ENCODE measurements at places on chromosomes 7 and 10.

- DNase-seq = no peak
Measured at GRCh38 chr10:119007211-119007574, 22.3 kb upstream of the NANOS1 start.

- peak; percentile 4 for DNase-seq
Measured at GRCh38 chr7:129989466-129989865, 36.7 kb upstream of the UBE2H start.

GRCh38 chr10:10209167-10209566, 808.5 kb upstream of the CELF2 start:
- no peak for DNase-seq

- DNase-seq = no peak
Measured at GRCh38 chr10:85851325-85851724, 515.3 kb downstream of the GRID1 start.

GRCh38 chr10:93139059-93139655, 65.5 kb downstream of the CYP26A1 start:
- DNase-seq = no peak

DNA sequence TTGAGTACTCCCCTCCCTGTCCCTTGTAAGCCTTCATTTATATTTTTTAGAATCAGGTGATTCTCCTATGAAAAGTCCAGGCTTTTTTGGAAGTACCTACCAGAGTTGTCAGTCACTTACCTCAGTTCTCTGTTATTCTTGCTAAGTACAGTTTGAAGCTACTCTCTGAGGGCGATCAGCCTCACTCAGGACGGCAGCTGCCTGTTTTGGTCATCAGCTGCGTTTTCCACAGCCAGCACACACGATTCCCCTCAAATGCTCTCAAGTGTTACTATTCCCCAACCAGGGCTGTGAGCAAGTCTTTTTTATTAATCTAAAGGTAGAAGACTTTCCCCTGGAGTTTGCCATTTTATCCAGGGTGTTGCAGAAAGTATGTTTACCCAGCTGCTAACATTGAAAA, 328.6 kb downstream of the SUGCT start:
- DNase-seq = no peak

DNA sequence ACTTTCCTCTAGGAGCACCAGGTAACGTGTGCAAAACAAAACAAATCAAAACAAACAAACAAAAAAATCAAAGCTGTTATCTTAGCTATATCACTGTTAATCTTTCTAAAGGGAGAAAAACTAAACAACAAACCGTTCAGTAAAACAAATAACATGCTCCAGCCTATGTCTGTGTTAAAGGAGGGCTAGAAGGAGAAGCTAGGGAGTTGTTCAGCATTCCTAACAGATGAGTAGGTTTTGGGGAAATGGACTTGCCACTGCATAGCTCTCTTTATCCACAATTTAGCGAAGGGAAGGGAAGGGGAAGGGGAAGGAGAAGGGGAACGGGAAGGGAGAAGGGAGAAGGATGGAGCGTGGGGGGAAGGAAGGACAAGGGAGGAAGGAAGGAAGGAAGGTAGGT, 134.2 kb upstream of the AKR1E2 start:
- DNase-seq = no peak

DNA sequence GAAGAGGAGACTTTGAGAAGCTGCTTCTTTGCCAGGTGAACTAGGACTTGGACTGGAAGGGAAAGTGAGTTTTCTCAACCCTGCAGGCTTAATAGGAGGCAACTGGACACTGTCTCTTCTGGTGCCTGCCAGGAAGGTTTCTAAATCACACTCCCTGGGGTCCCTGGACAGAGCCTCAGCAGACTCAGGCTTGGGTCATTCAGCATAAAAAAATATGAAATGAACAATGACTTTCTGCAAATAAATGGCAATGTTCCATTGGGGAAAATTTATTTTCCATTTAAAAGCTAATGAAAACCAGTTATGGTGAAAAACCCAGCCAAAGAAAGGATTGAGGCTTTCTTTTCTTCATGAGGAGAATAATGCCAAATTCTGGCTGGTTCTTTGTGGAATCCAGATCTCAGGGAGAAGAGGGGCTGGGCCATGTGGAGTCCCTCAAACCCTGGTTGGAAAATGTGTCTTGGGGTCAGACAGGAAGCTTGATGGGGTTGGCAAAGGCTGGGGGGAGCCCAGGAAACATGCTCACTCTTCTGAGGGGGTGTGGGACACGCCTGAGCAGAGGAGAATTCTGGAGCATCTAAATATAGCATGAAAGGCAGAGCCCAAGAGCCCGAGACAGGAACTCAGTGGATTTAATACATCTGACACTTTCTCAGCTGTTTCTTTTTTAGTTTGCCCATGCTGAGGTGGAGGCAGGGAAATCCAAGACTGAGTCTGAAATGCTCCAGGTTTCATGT, 65.2 kb upstream of the EMX2 start:
- DNase-seq = no peak

GRCh38 chr7:155213955-155214740, 83.5 kb upstream of the INSIG1 start:
- no peak for DNase-seq

DNA sequence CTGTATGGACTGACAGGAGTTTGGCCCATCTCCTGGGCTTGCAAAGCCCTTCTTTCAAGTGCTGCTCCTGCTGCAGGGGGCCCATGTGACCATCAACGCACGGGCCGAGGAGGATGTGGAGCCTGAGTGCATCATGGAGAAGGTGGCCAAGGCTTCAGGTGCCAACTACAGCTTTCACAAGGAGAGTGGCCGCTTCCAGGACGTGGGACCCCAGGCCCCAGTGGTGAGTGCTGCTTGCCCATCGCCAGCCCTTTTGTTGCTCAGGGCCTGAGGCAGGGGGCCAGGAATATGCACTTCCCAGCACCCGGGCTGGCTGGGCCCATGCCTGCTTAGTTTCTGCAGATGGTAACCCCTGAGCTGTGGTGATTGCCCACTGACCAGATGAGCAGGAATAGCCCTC, 8.7 kb downstream of the PGAM2 start:
- DNase-seq = no peak

- no peak for DNase-seq
Measured at GRCh38 chr10:116857156-116857555, 7.9 kb downstream of the ENO4 start.

DNA sequence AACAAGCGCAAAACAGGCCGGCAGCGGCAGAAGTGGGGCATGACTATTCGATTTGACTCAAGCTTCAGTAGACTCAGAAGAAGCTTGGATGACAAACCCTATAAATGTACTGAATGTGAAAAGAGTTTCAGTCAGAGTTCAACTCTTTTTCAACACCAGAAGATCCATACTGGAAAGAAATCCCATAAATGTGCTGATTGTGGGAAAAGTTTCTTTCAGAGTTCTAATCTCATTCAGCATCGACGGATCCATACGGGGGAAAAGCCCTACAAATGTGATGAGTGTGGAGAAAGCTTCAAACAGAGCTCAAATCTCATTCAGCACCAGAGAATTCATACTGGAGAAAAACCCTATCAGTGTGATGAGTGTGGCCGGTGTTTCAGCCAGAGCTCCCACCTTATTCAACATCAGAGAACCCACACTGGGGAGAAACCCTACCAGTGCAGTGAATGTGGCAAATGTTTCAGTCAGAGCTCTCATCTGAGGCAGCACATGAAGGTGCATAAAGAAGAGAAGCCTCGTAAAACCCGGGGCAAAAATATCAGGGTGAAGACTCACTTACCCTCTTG, 2.8 kb downstream of the ZNF22 start:
- DNase-seq = no peak

- DNase-seq = no peak
Measured at GRCh38 chr7:78636727-78637126, 816.7 kb downstream of the MAGI2 start.

DNA sequence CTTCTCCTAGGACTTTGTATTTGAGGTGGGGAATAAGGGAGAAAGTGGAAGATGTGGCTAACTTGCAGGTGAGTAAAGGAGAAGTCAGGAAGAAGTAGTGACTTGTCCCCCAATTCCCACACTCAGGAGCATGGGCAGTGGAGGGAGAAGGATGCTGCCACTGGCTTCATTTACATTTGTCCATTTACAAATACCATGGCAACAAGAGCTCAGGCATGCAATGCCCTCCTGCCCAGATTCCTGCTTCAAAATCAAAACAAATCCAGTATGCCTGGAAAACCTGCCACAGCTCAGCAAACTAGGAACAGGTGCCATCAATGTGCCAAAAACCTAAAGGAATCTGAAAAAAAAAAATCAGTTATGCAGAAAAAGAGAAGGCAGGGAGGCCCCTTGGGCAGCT, 139.9 kb downstream of the KCNMA1 start:
- no peak for DNase-seq

DNA sequence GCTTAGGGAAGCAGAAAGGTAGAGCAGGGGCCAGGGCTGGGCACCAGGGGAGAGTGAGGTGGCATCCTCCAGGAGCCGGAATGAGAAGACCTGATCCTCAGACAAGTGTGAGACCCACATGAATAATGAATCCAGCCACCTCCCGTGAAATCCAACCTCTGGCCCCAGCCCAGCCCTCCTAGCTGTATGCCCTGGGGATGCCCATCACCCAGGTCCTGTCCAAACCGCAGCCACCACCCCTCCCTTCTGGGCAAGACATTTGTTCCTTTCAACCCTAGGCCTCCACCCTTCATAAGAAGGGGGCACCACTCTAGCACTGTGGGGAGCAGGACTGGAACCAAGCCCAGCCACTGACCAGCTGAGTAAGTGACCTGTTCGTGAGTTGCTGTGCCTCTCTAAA, 9.7 kb downstream of the PDZD7 start:
- no peak for DNase-seq

DNA sequence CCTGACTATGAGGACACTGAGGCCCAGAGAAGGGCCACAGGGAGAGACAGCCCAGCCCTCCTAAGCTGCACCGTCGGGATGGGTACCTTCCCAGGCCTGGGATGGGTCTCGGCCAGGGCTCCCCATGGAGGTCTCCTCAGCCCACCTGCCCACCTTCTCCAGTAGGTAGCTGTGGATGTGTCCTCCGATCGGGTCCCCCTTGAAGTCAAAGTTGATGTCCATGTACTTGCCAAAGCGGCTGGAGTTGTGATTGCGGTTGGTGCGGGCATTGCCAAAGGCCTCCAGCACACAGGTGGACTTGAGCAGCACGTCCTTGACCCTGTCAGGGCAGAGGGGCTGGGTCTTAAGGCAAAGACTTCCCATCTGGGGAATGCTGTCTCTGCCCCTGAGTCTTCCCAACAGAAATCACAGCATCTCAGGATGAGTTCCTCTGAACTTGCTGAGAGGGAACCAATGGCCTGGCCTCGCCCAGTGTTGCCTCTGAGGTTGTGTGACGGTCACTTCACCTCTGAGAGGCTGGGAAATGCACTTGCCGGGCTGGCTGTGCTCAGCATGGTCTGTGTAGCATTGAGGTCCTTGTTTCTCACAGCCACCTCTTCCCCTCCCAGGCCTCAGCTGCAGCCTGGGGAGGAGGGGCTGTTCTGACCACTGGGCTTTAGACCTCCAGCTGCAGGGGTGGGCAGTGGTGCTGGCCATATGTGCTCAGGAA, 3.3 kb downstream of the MYO1G start:
- DNase-seq = no peak

DNA sequence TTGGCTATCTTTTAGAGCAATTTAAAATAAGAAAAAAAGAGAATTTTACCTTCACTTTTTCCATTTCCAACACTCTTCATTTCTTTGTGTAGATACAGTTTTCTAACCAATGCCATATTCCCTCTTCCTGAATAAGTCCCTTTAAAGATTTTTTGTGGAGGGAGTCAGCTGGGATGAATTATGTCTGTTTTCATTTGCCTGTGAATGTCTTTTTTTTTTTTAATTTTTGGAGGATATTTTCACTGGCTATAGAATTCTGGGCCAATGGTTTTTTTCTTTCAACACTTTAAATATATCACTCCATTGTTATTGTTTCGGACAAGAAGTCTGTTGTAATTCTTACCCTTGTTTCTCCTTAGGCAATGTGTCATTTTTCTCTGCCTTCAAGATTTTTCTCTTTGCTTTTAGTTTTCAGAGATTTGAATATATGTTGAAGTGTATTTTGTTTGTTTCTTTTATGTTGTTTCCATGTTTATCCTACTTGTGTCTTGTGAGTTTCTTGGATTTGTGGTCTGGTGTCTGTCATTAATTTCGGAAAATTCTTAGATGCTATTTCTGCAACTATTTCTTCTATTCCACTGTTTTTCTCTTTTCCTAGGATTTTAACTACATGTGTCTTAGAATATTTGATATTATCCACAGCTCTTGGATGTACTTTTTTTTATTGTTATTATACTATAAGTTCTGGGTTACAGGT, 20.0 kb upstream of the CXCL12 start:
- DNase-seq = no peak

- no peak for DNase-seq
Measured at GRCh38 chr7:113404245-113404644, 285.9 kb upstream of the SMIM30 start.

DNA sequence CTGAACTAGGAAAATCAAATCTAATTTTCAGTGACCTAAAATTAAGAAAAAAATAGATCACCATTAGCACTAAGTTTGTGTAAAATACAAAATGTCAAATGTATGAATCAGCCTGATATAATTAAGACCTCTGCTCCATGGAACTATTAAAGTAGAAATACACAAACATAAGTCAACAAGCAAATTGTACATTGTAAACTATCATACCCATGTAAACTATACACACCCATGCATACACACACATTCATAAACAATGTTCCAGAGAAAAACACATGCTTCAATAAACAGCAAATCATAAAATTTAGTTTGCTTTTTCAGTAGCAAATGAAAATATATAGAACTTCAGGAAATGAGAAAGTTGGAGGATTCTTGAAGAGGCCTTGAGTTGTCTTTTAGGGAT, 199.7 kb upstream of the VSTM2A start:
- no peak for DNase-seq

DNA sequence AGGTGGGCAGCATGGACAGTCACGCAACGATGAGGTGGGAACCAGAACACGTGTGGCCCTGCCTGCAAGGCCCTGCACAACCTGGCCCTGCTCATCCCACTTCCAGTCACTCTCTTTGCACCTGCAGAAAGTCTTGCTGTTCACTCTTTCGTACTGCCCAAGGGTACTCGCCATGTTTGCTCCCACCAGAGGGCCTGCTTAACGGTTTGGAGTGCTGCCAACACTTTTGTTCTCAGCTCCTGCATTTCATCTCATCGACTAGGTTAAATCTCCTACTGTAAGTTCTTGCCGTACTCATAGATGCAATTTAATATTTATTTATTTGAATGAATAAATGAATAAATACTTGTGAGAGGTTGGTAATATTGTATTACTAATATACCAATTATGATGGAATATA, 315.3 kb downstream of the SDK1 start:
- no peak for DNase-seq

DNA sequence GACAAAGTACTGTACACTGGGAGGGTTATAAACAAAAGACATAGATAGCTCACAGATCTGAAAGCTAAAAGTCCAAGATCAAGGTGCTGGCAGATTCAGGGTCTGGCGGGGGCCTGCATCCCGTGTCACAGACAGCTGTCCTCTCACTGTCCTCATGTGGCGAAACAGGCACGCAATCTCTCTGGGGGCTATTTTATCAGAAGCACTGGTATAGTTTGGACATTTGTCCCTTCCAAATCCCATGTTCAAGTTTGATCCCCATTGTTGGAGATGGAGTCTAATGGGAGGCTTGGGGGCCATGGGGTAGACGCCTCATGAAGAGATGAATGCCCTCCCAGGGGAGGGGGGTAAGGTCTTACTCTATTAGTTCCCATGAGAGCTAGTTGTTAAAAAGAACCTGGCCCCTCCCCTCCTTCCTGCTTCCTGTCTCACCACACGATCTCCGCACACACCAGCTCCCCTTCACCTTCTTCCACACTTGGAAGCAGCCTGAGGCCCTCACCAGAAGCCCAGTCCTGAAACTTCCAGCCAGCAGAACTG, 72.5 kb upstream of the UCN3 start:
- DNase-seq = peak; percentile 17

GRCh38 chr10:11525503-11525902, 85.9 kb downstream of the USP6NL start:
- DNase-seq = no peak
